ENCODE measurements at places on chromosomes 5 and 9.
A peak's percentile ranks its signal among the peaks of the same experiment; 100 is the strongest.

- H3K27ac ChIP-seq: no peak overlapping the region
- H3K36me3 ChIP-seq: no peaks in the 10 kb centered on the region
- no peak for DNase-seq
These were observed 20.6 kb upstream of the SV2C start for GRCh38 chr5:76062502-76063041.

GRCh38 chr9:107480386-107480789, 9.2 kb downstream of the KLF4 start:
- H3K27ac ChIP-seq: no peak overlapping the region
- DNase-seq: no peak
- no peaks in the 10 kb centered on the region for H3K36me3 ChIP-seq
- peaks cover under 1% of the 10 kb centered on the region for H3K4me1 ChIP-seq

DNA sequence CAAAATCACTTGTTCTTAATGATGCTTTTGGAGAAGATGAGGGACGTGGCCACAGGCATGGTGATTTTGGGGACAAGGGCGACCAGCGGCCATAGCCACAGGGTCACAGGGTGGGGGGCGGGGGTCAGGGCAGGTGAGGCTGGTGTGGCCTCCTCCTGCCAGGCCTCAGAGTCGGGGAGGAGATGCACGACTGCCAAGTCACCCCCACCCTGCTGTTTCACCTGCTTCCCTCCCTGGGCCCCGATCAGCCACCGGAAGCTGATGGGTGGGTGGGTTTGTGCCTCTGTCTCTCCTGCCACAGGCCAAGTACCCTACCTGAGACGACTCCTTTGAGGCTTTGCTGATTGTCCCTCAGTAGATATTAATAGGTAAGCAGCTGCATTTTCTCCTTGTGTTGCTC, 199.3 kb downstream of the PAX5 start:
- H3K4me1 ChIP-seq: no peaks in the 10 kb centered on the region
- H3K27me3 ChIP-seq: no peaks in the 10 kb centered on the region
- H3K4me3 ChIP-seq: no peak overlapping the region
- no peaks in the 10 kb centered on the region for H3K36me3 ChIP-seq
- no peak overlapping the region for H3K27ac ChIP-seq

DNA sequence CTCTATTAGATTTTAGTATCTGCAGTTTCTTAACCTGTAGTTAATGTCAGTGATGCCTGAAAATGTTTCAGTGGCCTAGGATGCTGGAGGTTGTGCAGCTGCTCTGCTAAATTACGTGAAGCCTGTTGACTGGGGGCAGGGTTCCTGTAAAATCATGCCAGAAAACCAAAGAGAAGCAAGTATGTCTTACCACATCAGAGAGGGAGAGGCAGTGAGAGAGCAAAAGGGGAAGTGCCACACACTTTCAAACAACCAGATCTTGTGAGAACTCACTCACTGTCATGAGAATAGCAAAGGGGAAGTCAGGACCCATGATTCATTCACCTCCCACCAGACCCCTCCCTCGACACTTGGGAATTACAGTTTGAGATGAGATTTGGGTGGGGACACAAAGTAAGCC, 83.9 kb upstream of the CYLC2 start:
- no peaks in the 10 kb centered on the region for H3K27me3 ChIP-seq
- no peak overlapping the region for H3K4me3 ChIP-seq
- no peaks in the 10 kb centered on the region for H3K4me1 ChIP-seq
- DNase-seq: no peak
- H3K27ac ChIP-seq: no peak overlapping the region

GRCh38 chr5:157160001-157160400, 6.1 kb downstream of the GARIN3 start:
- no peak overlapping the region for H3K27ac ChIP-seq
- no peaks in the 10 kb centered on the region for H3K4me1 ChIP-seq
- no peaks in the 10 kb centered on the region for H3K36me3 ChIP-seq

DNA sequence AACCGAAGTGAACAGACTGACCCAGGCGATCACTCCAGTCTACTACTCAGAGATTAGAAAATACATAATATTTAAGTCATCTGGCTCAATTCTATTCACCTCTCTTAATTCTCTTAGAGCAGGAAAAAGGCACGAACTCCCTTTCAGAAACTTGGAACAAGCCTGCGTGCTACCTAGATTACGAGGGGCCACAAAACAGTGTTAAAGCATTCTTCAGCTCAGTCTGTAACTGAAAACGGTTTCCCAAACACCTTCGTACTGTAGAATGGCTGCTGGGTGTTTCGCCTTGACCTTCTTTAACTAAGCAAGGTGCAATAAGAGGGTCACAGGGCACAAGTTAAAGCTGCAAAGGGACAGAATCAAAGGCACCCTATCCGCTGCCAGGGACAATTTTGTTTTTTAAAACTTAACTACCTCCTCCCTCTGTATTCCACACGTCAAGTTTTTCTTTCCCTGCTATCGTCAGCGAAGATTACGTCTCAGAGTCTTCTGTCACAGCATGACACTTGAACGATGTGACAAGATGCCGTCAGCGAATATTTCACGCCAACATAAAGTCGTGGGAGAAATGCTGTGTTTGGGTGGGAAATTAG, 687 bp downstream of the LYSMD3 start:
- no peaks in the 10 kb centered on the region for H3K4me1 ChIP-seq
- H3K27me3 ChIP-seq: no peaks in the 10 kb centered on the region
- H3K4me3 ChIP-seq: peak overlapping the region; percentile 72
- H3K36me3 ChIP-seq: no peaks in the 10 kb centered on the region
- peak overlapping the region; percentile 92 for H3K27ac ChIP-seq
- DNase-seq: peak; percentile 5

GRCh38 chr5:173680660-173681242, 64.3 kb upstream of the BOD1 start:
- DNase-seq: no peak
- no peaks in the 10 kb centered on the region for H3K4me1 ChIP-seq
- no peak overlapping the region for H3K27ac ChIP-seq
- H3K4me3 ChIP-seq: no peak overlapping the region
- no peaks in the 10 kb centered on the region for H3K36me3 ChIP-seq
- H3K27me3 ChIP-seq: no peaks in the 10 kb centered on the region

Data from prostate gland (tissue), 2 donors.